ENCODE measurements at places on chromosomes 5 and 9.

DNA sequence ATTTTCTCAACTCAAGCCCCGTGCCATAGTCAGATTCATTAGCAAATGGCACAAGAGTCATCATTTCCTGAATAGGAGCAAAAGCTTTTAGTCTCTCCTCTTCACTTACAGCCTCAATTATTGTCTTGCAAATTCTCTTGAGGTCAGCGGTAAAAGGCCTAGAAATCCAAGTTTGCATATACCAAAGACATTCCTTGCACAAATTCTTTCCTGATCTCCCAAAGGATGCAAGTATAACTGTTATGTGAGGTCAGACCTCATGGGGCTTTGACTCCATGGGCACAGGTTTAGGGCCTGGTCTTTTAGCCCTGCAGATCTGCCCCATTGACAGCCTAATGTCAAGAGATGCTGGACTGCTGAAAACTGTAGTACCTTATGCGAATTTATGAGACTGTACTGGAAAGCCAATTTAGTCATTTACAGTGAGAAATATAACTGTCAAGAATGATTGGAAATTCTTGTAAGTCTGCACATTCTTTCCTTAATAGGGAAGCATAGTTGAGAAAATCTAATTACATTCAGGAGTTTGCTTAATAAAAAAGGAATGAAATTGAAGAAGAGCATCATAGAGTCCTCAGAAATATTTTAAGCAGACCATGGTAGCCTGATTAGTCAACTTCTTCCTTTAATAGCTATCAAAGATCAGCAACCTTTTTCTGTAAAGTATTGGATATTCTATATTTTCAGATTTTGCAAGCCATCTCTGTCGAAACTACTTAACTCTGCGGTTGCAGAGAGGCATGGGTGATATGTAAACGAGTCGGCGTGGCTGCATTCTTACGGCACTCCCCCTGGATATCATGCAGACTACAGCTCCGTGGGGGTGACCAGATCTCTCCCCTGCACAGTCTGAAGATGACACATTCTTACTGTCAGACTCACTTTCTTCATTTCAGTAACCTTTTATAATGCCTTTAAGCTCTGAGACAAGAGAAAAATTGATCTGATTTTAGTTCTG is 45.2 kb downstream of the GCNT4 start:
- DNase-seq, result no peak

GRCh38 chr5:91049112-91049511 is 334.0 kb downstream of the ARRDC3 start:
- no peak for DNase-seq

DNA sequence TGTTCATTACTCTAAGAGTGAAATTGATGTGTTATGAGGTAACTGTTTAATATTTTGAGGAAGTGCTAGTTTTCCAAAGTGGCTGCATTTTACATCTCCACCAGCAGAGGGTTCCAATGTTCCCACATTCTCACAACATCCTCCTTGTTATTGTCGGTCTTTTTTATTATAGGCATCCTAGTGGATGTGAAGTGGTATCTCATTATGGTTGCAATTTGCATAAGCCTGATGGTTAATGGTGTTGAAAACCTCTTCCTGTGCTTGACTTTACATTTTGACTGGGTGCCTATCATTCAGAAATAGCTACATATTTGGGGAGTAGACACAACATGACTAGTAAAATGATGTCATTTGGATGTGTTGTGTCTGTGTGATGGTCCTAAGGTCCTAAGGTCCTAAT is 143.6 kb downstream of the MRPS30 start:
- DNase-seq, result no peak

- no peak for DNase-seq
Observed at GRCh38 chr5:137470921-137471220, 28.3 kb downstream of the SPOCK1 start.

GRCh38 chr5:8945972-8946371 is 599.9 kb downstream of the SEMA5A start:
- DNase-seq, result no peak

DNA sequence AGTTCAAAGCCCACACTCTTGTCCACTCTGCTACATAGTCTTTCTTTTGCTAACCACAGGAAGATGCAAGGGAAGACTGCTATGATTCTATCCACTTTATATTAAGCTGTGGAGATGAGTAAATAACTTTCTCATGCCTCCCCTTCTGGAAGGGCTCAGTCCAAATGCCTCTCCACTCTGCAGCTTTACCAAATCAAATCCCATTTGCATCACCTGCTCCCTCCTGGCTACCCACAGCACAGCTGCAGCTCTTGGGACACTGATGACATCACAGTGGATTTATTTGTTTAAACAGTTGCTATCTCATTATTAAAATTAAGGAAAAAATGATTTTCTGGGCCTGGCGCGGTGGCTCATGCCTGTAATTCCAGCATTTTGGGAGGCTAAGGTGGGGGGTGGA is 1544.9 kb upstream of the WWC1 start:
- no peak for DNase-seq

All from stimulated activated CD4-positive, alpha-beta T cell treated with anti-CD3 and anti-CD28 coated beads, TNF-alpha, amount 100 ng/mL, for 4 hours (primary cell).